Esophagus muscularis mucosa (tissue), 4 donors: ENCODE measurements at places on chromosomes 5 and 9. TPM values are rescaled to one million over a fixed set of nuclear protein-coding genes. Genes with fewer than 3 reads are reported as not detected.

FREM1 gene
- total RNA-seq = 1.7 TPM

PAPPA gene
- total RNA-seq = 3.5 TPM

BTNL9 gene
- total RNA-seq = 9.6 TPM

ST6GALNAC4 gene
- total RNA-seq = 40.6 TPM

TBC1D13 gene
- total RNA-seq = 12.4 TPM

- no peak for DNase-seq
Observed at GRCh38 chr5:61277781-61278180, 54.3 kb upstream of the ZSWIM6 start.

DNA sequence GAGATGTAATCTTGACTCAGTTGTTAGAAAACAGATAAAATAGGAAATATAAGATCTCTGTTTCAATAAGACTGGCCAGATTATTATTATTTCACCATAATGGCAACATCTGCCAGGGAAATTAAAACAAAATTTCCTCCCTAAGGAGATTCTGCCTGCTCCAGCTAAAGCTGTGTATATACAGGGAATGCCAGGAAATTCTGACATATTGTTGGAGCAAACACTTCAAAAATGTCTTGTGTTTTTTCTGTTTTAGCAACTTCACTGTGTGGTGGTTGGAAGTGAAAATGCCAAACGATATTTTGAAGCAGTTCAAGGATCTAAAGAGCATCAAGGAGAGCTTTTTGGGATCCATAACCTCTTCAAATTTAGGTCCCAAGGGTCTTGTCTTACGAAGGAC lies 90.8 kb downstream of the ERCC6L2 start:
- DNase-seq = no peak

GRCh38 chr9:31573561-31573960 lies 810.9 kb upstream of the ACO1 start:
- DNase-seq = no peak

- no peak for DNase-seq
Observed at GRCh38 chr5:119926301-119926700, 296.9 kb downstream of the FAM170A start.

DNA sequence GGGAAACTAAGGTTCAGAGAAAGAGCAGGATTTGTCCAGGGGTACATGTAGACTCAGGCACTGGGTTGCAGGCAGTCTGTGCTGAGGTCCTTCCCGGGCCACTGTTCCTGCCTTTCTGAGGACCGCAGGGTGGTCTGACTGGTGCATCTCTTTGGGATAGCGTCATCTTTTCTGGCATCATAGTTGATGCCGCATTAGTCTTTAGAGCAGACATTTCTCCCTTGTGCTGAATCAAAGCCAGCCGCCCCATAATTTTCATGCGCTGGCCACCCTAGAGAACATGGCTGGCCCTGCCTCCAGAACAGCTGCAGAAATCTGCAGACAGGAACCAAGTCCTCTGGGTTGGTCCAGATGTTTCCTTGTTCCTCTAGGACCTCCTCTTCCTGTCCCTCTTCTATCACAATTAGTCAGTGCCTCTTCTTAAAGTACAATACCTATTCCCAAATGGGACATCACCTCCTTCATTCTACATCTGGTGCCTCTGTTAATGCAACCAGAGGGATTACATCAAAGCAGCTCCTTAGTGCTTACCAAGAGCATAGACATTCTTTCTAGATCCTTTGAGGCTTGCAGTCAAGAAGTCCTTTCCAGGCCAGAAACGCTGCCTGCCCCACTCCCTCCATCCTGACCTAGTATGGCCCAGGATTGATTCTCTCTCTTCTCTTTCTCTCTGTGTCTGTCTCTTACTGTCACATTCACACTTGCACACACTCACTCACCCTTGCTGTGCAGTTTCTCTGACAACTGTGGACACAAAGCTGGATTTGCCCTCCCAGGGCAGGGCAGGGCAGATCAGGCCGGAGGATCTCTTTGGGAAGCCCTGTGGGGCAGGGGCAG lies 42.0 kb upstream of the ORM1 start:
- DNase-seq = no peak

DNA sequence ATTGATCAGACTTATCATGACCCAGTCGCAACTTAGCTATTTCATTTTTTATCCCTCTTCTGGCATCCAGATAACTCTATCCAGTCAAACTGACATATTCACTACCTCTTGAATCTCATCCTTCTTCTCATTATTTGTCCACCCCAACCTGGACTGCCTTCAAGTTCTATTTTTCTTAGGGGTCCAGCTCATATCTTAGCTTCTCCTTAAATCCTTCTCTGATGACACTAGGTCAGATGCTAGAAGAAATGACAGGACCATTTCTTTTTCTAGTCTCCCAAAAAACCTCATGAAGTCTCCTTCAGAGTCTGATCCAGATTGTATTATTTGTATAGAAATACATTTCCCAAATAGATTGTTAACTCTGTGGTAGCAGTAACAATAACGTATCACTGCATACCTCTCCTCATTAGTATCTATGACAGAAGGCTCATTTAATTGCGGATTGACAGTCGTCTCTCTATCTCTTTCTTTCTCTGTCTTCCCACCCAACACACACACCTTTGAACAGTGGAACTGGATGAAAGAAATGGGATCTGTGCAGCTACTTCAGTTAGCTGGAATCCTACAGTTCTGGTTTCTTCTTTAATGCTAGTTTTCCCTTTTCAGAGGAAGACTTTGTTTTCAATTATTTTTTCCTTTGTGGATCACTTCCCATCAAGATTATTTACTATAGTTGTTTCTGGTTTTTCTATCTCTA lies 33.5 kb downstream of the ALDH1A1 start:
- no peak for DNase-seq

DNA sequence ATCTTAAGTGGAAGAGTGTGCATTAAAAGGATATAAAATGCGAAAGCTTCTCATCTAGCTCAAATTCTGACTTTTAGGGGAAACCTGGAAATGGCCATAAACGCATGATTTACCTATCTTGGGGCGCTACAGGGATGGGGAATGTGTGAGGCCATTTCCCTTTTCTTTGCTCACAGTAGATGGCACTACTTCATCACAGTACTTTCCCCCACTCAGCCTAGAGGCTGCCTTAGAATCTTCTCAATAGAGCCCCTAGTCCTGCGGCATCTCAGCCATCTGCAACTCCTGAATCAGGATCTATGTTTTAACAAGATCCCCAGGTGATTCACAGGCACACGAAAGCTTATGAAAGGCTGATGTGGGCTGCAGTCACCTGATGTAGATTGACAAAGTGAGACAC lies 110.8 kb downstream of the LHFPL2 start:
- DNase-seq = no peak

- no peak for DNase-seq
Observed at GRCh38 chr9:112170235-112170634, 4.9 kb downstream of the SUSD1 start.

DNA sequence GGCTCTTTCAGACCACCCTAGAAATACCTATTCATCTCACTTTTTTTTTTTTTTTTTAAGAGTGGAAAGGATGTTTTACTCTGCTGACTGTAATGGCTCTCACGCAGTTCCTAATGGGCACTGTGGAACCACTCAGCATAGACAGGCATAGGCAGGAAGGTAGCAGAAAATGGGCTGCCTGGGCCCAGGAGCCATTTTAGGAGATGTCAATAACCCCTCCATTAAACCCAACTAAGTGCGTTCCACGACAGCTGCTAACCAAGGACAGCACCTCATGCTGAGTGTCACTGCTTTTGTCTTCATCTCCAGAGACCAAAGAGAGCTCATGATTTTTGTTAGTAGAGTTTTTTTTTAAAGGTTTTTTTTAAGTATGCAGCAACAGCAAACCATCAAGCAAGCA lies 15.3 kb downstream of the MAP1B start:
- no peak for DNase-seq

- no peak for DNase-seq
Observed at GRCh38 chr5:88826646-88827585, 56.1 kb downstream of the MEF2C start.
